Naive thymus-derived CD4-positive, alpha-beta T cell (primary cell): ENCODE measurements at places on chromosomes 7 and 10. TPM values are rescaled to one million over a fixed set of nuclear protein-coding genes. Genes with fewer than 3 reads are reported as not detected.
A peak's percentile ranks its signal among the peaks of the same experiment; 100 is the strongest.

GRCh38 chr7:159207393-159207792 is 62.7 kb upstream of the VIPR2 start:
- H3K27ac ChIP-seq = no peak overlapping the region
- peaks cover 15% of the 10 kb centered on the region for H3K4me1 ChIP-seq
- no peak overlapping the region for H3K4me3 ChIP-seq
- H3K27me3 ChIP-seq = no peaks in the 10 kb centered on the region

GRCh38 chr7:108232076-108232475 is 101.9 kb upstream of the LAMB4 start:
- no peaks in the 10 kb centered on the region for H3K36me3 ChIP-seq
- no peak for DNase-seq
- no peaks in the 10 kb centered on the region for H3K4me1 ChIP-seq
- H3K27ac ChIP-seq = no peak overlapping the region
- H3K27me3 ChIP-seq = no peaks in the 10 kb centered on the region

Gene CDHR3
- polyA plus RNA-seq = 1.1 TPM

GRCh38 chr7:55903985-55904759 is 16.9 kb downstream of the ZNF713 start:
- no peak for DNase-seq
- H3K36me3 ChIP-seq = no peaks in the 10 kb centered on the region
- H3K27ac ChIP-seq = no peak overlapping the region

GRCh38 chr10:22303461-22303860 is 12.7 kb upstream of the COMMD3 start:
- no peak overlapping the region for H3K27ac ChIP-seq
- H3K4me3 ChIP-seq = no peak overlapping the region

DNA sequence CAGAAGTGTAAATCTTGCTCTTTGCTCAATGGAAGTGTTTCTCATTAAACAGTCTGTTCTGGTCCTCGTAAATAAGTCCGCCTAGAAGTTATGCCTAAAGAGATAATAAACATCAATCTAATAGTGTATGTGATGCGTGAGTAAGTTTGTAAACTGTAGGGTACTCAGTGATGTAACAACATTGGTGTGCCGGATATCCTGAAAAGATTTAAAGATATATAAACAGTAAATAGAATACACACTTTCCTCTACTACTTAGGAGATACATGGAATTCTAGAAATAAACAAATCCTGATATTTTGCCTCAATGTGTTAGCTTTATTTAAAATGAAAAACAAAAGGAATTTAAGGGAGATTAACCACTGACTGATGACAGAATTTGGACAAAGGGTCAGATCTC is 123.5 kb downstream of the AHR start:
- DNase-seq = no peak
- no peaks in the 10 kb centered on the region for H3K4me1 ChIP-seq
- no peaks in the 10 kb centered on the region for H3K36me3 ChIP-seq
- no peak overlapping the region for H3K4me3 ChIP-seq
- no peaks in the 10 kb centered on the region for H3K27me3 ChIP-seq

DNA sequence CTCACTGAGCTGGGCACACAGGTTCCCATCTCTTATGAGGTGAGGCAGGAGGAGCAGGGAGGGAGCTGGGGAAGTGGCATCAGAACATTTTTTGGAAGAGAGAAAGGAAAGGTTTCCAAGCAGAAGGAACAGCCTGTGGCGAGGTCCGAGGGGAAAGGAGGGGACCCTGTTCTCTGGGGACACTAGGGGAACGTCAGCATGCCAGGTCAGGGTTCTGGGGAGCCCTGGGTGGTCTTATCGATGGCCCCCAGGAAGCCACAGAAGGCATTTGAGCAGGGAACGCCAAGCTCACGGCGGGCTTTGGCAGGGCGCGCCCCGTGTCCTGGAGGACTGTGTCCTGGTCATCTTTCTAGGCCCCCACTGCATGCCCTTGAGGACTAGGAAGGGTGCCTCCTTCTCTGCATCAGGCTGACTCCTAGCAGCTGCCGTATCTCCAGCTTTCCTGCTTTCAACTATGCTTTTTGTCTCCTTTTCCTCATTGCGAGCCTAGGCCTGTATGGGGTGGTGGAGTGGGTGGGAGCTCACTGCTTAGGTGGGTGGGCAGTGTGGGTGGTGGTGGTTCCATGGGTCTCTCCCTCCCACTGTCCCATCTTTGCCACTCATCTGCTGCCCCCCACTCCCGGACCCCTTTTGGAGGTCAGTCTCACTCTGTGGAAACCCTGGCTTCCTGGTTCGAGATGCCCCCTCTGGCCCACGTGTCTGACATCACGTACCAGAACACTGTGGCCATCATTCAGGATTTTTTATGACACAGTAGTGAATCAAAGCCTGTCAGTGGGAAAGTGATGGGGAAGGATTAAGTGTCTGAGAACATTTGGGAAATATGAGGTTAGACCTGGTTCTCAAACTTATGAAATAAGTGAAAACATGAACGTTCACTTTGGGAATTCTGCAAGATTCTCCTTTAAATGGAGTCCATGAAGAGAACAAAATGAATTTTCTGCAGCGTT is 89.1 kb downstream of the CUX1 start:
- no peak overlapping the region for H3K27ac ChIP-seq
- DNase-seq = no peak
- no peaks in the 10 kb centered on the region for H3K36me3 ChIP-seq
- H3K4me1 ChIP-seq = no peaks in the 10 kb centered on the region

DNA sequence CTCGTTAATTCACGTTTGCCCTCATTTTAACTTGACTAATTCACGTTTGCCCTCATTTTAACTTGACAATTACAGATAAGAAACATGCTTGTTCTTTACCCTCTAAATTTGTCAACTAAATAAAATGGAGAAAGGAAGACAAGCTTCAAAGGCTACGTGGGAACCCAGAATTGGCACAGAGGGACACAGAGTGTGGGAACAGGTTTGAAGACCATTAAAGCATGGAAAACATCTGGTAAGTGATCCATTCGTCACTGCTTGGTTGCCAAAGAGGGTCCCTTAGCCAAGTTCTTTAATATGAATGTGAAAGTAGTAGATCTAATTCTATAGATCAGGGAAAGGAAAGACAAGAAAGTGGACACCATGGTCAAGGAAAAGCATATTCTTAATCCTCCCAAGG is 57.2 kb downstream of the ITIH5 start:
- H3K27me3 ChIP-seq = peaks cover 3% of the 10 kb centered on the region
- H3K4me3 ChIP-seq = no peak overlapping the region
- no peaks in the 10 kb centered on the region for H3K36me3 ChIP-seq
- no peak for DNase-seq
- no peak overlapping the region for H3K27ac ChIP-seq
- no peaks in the 10 kb centered on the region for H3K4me1 ChIP-seq

DNA sequence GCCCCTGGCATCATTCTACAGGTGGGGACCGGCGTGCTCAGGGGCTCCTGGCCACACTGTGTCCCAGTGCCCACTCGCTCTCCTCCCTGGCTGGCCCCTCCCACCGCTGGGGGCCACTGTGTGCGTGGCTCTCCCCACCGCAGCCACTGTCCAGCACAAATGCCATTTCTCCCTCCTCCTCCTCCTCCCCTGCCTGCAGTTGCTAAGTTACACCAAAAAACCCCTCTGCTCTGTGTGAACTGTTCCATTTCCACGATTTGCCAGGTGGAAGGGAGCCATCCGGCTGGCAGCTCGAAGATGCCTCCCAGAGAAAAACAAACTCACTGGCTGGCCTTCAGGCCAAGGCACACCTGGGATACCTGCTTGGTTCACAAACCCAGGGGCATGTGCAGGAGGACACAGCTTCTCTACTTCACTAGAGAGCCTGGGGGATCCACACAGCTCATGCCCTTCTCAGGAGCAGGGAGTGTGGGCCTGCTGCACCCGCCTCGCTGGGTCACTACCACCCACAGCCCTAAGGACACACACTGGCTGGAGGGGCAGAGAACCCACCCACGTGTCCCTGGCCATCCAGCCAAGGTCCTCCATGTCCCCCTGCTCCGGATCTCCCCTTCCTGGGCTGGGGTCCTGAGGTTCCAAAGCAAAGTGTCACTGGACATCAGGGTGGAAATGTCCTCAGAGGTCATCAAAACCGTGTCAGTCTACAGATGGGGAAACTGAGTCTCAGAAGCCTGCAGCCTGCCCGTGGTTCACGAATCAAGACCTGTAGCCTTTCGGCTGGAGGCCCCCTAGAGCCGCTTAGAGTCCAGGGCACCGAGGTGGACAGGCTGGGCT is 1.7 kb downstream of the RASGEF1A start:
- H3K36me3 ChIP-seq = no peaks in the 10 kb centered on the region
- H3K27me3 ChIP-seq = peaks cover 11% of the 10 kb centered on the region
- H3K4me1 ChIP-seq = peaks cover 4% of the 10 kb centered on the region

DNA sequence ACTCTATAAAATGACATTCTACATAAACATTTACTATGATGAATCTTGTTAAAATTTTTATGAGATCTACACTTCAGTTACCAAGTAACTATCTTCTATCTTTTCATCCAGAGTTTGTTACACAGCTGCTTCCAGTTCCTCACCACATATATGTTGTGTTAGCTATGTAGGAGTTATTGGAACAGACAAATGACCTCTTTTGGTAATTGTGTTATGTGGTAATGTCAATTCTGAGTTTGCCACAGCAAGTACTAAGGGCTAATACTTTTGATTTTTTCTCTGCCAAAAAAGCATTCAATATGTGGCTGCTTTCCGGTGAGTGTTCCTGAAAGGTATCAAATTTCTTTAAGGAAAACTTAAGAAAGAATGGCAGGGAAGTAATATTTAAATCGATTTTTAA is 573.9 kb upstream of the PCDH15 start:
- no peaks in the 10 kb centered on the region for H3K4me1 ChIP-seq
- DNase-seq = no peak
- H3K27me3 ChIP-seq = no peaks in the 10 kb centered on the region
- no peak overlapping the region for H3K27ac ChIP-seq
- no peaks in the 10 kb centered on the region for H3K36me3 ChIP-seq

DNA sequence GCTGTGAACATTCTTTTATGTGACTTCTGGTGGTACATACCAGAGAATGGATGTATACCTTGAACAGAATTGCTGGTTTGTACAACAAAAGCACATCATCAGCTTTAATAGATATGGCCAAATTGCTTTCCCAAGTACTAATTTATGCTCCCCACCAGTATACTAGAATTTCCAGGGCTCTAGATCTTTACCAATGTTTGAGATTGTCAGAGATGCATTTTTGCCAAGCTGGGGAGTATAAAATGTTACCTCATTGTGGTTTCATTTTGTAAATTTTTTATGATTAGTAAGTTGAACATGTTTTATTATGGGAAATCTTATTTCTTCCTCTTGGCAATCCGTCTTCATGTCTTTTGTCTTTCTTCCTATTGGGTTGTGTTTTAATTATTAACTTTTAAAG is 179.9 kb upstream of the TMEM106B start:
- H3K4me3 ChIP-seq = no peak overlapping the region
- H3K36me3 ChIP-seq = no peaks in the 10 kb centered on the region
- H3K27me3 ChIP-seq = no peaks in the 10 kb centered on the region
- no peak for DNase-seq
- no peaks in the 10 kb centered on the region for H3K4me1 ChIP-seq
- no peak overlapping the region for H3K27ac ChIP-seq

DNA sequence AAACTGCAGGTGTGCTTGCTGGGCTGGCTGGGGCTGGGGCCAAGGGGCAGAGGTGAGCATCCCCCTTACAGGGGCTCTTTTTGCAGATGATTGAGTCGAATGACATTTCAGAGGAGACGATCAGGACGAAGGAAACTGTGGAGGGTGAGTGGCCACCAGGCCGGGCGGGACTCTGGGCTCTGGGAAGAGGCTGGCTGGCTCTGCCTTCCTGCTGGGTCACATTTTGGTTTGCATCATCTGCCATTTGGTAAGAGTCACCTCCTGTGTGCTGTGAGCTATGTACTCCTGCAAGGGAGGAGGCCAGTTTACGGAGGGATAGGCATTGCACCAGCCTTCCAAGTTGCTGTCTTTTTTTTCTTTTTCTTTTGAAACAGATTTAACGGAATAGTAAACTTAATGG is 73.0 kb upstream of the GTF2IRD1 start:
- H3K36me3 ChIP-seq = no peaks in the 10 kb centered on the region
- no peak overlapping the region for H3K4me3 ChIP-seq

- peaks cover 8% of the 10 kb centered on the region for H3K36me3 ChIP-seq
- no peak for DNase-seq
- H3K27me3 ChIP-seq = no peaks in the 10 kb centered on the region
- peaks cover 14% of the 10 kb centered on the region for H3K4me1 ChIP-seq
- no peak overlapping the region for H3K4me3 ChIP-seq
Observed at GRCh38 chr7:129877146-129877792, 75.5 kb downstream of the UBE2H start.

DNA sequence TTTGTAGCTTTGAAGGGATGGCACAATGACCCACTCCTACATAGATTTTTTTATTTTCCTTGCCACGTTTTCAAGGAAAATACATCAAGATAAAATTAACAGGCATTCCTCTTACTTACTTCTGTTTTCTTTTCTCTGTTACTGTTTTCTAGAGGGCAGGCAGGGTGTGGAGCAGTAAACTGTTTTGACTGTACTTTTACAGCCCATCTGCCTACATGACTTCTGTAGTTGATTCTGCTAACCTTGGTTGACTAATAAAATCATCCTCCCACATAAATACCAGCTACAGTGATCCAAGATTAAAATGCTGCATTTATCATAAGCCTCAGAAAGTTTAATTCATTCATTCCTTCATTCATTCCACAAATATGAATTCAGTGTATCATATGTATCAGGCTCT is 158.5 kb downstream of the TRIL start:
- no peak for DNase-seq
- H3K27ac ChIP-seq = no peak overlapping the region
- no peaks in the 10 kb centered on the region for H3K4me1 ChIP-seq
- no peaks in the 10 kb centered on the region for H3K36me3 ChIP-seq
- no peaks in the 10 kb centered on the region for H3K27me3 ChIP-seq
- no peak overlapping the region for H3K4me3 ChIP-seq

- peak; percentile 19 for DNase-seq
- H3K4me1 ChIP-seq = no peaks in the 10 kb centered on the region
- no peaks in the 10 kb centered on the region for H3K36me3 ChIP-seq
- H3K27ac ChIP-seq = no peak overlapping the region
- no peaks in the 10 kb centered on the region for H3K27me3 ChIP-seq
Observed at GRCh38 chr10:116521424-116522290, 24.1 kb upstream of the PNLIP start.

- H3K27ac ChIP-seq = no peak overlapping the region
- H3K27me3 ChIP-seq = no peaks in the 10 kb centered on the region
- DNase-seq = no peak
- no peaks in the 10 kb centered on the region for H3K4me1 ChIP-seq
- H3K36me3 ChIP-seq = no peaks in the 10 kb centered on the region
Observed at GRCh38 chr10:89622151-89622550, 22.9 kb downstream of the PANK1 start.

DNA sequence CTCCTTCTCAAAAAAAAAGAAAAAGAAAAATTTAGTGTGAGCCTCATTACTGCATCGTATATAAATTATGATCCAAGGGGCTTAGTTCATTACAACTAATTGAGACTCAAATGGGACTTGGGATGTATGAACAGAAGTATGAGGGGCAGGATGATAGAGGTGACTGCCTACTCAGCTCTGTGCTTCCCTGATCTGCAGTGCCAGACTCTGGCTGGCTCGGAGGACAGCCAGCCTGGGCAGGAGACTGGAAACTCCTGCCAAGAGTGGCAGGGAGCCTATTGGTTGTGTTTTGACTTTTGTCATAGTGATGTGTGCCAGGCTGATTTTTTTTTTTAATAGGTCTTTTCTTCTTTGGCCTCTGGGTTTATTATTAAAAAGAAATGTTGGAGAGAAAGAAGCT is 73.8 kb upstream of the GTF2IRD1 start:
- H3K27me3 ChIP-seq = no peaks in the 10 kb centered on the region
- H3K4me1 ChIP-seq = no peaks in the 10 kb centered on the region
- H3K36me3 ChIP-seq = no peaks in the 10 kb centered on the region
- H3K27ac ChIP-seq = no peak overlapping the region
- H3K4me3 ChIP-seq = no peak overlapping the region
- DNase-seq = no peak

Gene EVX1
- not detected for polyA plus RNA-seq

- no peak overlapping the region for H3K27ac ChIP-seq
- H3K4me3 ChIP-seq = no peak overlapping the region
- no peaks in the 10 kb centered on the region for H3K27me3 ChIP-seq
- H3K36me3 ChIP-seq = no peaks in the 10 kb centered on the region
- H3K4me1 ChIP-seq = no peaks in the 10 kb centered on the region
Observed at GRCh38 chr7:132291481-132291880, 284.8 kb downstream of the PLXNA4 start.
